ENCODE measurements at places on chromosomes 5 and 9.
A peak's percentile ranks its signal among the peaks of the same experiment; 100 is the strongest.

DNA sequence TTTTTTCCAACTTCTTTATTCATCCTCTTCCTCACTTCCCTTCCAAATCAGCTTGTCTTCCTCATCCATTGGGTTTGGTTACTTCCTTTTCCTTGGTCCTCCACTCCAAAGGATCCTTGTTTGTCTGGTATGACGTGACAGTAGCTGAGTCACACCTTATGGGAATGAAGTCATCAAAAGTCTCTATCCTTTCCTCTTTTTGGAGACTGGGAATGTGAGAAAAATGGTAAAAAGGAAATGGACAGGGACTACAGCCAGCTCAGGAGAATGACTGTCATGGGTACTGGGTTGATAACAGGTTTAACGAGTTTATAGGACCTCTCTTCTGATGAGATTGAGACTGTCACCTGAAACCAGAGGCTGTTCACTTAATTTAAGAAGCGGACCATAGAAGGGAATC is 76.2 kb upstream of the MYO10 start:
- no peak for DNase-seq

- no peak for DNase-seq
Observed at GRCh38 chr5:121019734-121020133, 555.6 kb downstream of the PRR16 start.

GRCh38 chr5:125411744-125412560 is 665.5 kb upstream of the ZNF608 start:
- peak; percentile 69 for DNase-seq

DNA sequence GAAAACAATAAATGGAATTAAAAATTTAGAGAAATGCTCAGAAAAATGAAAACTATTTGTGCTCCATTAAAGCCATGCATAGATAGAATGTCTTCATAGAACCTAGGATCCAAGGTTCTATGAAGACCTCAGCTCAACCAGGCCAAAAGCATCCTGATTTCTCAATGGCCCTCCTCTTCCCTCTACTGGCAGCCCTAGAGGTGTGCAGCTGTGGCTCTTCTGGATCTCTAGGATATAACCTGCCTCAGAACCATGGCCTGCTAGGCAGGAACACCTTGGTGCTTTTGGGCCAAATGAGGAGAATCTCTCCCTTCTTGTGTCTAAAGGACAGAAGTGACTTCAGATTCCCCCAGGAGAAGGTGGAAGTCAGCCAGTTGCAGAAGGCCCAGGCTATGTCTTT is 15.1 kb downstream of the IFNA1 start:
- DNase-seq, result peak; percentile 50

- DNase-seq, result no peak
Observed at GRCh38 chr9:133979273-133979920, 12.7 kb downstream of the VAV2 start.

GRCh38 chr5:10562201-10563109 is 1.4 kb upstream of the ANKRD33B start:
- no peak for DNase-seq

DNA sequence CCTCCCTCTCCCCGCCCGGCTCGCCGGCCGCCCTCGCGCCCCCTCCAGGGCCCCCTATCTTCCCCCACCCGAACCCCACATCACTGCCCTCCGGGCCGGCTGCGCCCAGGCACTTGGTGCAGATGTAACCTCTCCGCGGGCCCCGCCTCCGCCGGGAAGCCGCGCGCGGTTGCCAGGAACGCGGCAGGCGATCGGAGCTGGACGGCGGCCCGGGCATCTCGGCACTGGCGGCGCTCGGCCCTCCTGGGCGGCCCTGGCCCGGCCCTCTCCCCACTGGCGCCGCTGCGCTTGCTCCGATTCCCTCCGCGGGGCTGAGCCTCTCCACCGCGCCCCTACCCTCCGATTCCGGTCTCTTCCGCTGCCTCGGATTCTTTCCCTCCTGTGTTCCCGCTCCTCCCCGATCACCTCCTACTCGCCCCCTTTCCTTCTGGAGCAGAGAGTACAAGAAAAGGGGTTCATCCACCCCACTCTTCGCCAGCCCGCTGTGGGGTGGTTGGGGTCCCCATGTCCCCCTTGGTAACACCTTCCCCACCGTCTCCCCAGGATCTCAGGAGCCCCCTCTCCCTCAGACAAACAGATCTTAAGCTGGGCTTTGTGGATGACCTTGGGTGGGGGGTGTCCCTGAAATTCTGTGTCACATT is 70.6 kb downstream of the C9orf50 start:
- peak; percentile 82 for DNase-seq

- DNase-seq, result no peak
Observed at GRCh38 chr9:86909388-86909787, 37.9 kb downstream of the GAS1 start.

GRCh38 chr5:152723482-152723881 is 318.4 kb upstream of the NMUR2 start:
- no peak for DNase-seq

DNA sequence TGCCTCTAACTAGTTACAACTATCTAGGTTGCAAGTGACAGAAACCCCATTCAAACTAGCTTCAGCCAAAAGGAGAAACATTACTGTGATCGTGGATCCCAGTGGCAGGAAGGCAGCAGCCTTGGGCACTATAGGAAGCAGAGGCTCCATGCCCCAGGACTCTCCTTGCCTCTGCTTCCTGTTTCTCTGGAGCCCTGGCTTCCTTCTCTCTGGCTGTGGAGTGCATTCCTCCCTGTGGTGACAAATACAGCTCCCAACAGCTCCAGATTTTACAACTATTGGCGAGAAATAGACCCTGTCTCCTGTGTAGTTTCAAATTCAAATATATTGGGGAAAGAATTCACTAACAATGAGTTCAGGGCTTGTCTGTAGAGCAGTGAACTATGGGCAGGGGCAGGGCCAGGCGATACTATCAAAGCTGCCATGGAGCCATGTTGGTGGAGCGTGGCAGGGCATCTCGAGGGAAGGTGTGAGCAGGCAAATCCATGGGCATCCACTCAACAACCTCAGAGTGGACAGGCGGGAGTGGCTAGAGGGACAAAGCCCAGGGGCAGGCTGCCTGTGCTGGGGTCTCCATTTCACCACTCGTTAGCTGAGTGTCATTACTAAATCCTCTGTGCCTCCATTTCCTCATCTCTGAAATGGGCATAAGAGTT is 189.5 kb downstream of the ERCC6L2 start:
- DNase-seq, result no peak

Measured in globus pallidus (tissue), 1 donor.